ENCODE measurements at places on chromosomes 3 and 15.

GRCh38 chr3:22284559-22284958 lies 533.5 kb upstream of the ZNF385D start:
- DNase-seq: no peak

DNA sequence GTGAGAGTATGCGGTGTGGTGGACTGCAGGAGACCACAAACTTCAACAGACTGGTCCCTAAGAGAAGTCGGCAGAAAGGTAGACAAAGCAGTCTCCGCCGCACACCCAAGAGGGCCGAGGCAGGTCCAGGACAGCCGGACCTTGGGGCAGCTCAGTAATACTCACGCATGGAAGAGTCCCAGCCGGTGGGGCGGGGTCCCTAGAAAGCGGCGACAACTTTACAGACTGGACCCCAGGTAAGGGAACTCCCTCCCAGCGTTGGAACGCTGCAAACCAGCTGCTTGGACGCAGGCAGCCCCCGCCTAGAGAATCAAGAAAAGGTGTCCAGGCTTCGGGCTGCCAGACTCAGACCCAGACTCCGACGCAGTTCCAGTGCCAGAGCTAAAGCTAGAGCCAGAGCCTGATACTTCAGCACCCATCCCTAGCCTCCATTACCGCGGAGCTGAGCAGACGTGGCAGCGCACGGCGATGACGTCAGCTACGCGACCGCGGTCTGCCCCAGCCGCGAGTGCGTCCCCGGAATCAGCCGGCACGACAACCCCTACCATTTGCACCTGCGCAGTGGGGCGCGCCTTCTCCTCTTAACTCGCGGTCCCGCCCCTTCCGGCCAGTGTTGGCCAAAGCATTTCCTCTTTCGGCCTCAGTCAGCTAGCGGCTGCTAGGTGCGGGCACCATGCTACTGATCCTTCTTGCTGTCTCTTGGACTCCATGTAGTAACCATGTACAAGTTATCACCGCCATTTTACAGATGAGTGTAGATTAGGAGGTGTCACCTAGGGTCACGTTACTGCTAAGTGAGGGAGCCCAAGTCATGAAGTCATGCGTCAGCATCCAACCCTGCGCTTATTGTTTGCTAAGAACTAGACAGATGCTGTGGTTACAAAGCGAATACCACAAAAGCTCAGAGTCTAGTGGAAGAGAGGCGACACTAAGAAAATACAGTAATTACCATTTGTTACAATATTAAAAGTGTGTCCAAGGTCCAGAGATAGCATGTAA lies at the start of gene TMEM39A:
Gene TMEM39A (minus strand): TSS at position 445 of the 999 bp plus-strand sequence. CDS start 1,541 bp downstream, outside the sequence.
- peak; percentile 100 for DNase-seq

GRCh38 chr3:183857863-183858262 lies 26.8 kb downstream of the PARL start:
- DNase-seq: no peak

GRCh38 chr15:72889545-72889944 lies 106.0 kb upstream of the ADPGK start:
- DNase-seq: no peak

- DNase-seq: no peak
Measured at GRCh38 chr3:16790432-16791400, 94.0 kb upstream of the PLCL2 start.
